ENCODE measurements at places on chromosomes 6 and 20.
A peak's percentile ranks its signal among the peaks of the same experiment; 100 is the strongest.

DNA sequence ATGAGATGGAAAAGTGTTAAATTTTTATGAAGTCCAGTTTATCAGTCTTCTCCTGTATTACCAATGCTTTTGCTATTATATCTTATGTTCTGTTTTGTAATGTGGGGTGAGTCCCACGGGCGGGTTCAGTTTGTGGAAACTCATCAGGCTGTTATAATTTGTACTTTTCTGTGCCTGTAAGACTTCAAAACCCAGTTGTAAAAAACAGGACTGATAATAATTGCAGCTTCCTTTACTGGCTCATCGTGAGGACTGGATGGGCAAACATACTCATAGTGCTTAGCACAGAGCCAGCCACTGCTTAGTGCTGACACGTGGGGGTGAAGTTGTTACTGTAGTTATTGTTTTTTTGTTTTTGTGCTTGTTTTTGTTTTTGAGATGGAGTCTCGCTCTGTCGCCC is 45.6 kb downstream of the TGM2 start:
- no peak for DNase-seq

DNA sequence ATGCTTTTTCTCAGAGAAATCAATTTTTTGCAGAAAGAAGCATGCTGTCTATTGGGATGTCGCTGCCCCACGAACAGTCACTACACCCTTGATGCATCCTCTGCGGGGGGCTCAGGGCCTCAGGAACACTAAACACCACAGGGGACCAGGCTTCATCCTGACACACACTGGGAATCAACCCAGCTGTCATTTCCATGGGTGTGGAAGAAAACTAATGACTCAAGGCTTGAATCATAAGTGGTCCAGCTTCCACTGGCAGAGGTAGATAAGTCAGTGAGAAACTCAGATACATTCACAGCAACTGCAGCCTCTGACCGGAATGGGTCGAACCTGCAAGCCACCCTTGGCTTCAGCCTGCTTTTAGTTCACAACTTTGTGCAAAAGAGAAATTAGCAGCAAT is 81.3 kb upstream of the SPTLC3 start:
- no peak for DNase-seq

- no peak for DNase-seq
These were observed 9.8 kb upstream of the ZBP1 start for GRCh38 chr20:57630061-57630460.

DNA sequence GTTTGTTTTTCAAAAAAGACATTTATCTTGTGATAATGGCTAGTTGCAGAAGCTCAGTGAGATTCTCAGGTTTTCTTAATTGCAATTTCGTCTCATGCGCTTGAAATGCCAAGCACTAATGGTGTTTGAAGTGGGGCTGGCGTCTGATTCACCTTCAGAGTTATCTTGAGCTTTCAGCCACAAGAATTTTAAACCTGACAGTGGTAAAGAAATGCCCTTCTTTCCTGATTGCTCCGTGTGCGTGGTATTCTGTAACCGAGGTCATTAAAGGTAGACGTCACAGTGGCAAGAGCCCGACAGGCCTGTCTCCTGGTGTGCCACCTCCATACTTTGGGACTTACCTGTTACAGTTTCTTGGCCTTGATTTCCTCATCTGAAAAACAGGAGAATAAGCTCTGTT is 126.5 kb upstream of the QKI start:
- DNase-seq, result no peak

GRCh38 chr6:53910834-53911233 is 116.0 kb downstream of the LRRC1 start:
- no peak for DNase-seq

DNA sequence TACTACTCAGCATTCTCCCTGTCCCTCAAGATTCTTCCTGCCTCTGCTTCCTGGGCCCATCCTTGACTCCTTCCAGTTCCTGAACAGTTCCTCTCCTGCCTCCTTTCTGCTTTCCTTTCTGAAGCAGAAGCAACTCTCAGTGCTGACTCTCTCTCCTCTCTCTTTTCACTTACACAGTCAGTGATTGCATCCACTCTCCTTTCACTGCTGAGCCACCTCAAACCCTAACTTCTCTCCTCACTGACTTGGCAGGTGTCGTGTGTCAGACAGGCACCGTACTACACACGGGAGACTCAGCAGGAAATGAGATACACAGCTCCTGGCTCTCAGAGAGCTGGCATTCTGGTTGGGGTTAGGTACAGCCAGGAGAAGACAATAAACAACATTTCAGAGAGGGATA is 5.6 kb downstream of the ABHD16A start:
- DNase-seq, result no peak

DNA sequence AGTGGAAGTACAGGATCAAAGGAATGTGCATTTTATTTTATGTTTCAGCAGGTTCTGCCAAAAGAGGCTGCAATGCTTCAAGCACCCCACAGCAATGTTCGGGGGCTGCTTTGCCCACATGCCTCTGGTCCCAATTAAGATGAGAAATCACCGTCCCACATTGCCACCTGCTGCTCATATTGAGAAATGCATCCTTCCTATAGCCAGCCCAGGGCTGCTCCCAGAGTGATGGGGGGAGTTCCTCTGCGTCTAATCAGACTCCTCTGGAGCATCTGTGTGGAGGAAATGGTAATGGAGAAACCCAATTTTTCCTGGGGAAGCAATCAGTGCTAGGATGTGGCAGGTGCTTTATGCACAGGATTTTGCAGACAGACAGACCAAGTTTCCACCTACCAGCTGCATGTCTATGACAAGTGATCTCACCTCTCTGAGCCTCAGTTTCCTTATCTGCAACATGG is 33.7 kb downstream of the PTGIS start:
- peak; percentile 82 for DNase-seq

GRCh38 chr6:168717491-168717890 is 276.5 kb downstream of the SMOC2 start:
- no peak for DNase-seq

GRCh38 chr6:36660771-36661471 is 17.6 kb upstream of the CDKN1A start:
- DNase-seq, result peak; percentile 74

- no peak for DNase-seq
These were observed 31.1 kb downstream of the CEBPB start for GRCh38 chr20:50221501-50222308.

- no peak for DNase-seq
These were observed 44.0 kb downstream of the BMP2 start for GRCh38 chr20:6811262-6812035.

DNA sequence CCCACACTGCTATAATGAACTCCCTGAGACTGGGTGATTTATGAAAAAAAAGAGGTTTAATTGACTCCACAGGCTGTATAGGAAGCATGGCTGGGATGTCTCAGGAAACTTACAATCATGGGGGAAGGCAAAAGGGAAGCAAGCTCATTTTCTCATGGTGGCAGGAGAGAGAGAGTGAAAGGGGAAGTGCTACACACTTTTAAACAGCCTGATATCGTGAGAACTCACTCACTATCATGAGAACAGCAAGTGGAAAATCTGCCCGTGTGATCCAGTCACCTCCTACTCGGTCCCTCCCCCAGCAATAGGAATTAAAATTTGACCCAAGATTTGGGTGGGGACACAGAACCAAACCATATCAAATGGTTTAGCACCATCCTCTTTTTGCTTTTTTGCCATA is 116.6 kb upstream of the CEP162 start:
- no peak for DNase-seq

GRCh38 chr6:32096087-32096393 is 13.1 kb downstream of the TNXB start:
- DNase-seq, result no peak

GRCh38 chr6:90415178-90415577 is 118.5 kb upstream of the BACH2 start:
- DNase-seq, result no peak

DNA sequence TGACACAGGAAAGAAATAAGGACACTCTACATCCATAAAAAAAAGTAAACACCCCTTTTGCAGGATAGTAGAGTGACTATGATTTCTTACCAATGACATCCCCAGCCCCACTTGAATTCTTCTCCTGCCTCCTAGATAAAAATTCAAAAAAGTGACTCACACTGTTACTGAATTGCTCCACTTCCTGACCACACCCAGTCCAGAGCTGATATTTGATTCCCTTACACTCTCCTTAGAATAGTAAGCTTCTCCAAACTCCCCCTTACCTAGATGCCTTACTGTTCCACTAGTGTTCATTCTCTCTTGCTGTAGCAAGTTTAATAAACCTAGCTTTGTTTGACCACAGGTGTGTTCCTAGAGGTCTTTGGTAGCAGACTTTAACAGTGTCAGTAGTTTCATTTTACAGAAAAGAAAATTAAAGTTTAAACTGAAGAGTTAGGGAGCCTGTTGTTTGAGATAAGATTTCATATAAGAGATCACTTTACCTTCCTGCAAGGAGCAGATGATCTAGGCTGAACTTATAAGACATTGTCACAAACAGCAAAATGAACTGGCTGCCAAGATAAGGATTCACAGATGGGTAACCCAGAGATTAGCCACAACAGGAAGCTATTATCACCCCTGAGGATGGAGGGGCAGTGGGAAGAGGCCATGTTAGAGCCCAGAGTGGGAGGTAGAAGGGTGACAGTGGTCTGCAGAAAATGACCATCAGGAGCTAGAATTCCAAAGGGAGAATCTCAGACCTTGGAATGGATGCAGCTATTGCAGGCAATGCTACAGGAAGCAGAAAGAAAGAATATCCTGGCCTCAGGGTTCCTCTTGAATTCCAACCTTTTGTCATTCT is 28.4 kb upstream of the BTN3A2 start:
- DNase-seq, result no peak

- peak; percentile 3 for DNase-seq
These were observed 222.0 kb downstream of the ATXN1 start for GRCh38 chr6:16539086-16539931.

- no peak for DNase-seq
These were observed 87.5 kb downstream of the CRYBG1 start for GRCh38 chr6:106448000-106448426.

GRCh38 chr6:139430899-139431601 is 56.6 kb upstream of the CITED2 start:
- no peak for DNase-seq

DNA sequence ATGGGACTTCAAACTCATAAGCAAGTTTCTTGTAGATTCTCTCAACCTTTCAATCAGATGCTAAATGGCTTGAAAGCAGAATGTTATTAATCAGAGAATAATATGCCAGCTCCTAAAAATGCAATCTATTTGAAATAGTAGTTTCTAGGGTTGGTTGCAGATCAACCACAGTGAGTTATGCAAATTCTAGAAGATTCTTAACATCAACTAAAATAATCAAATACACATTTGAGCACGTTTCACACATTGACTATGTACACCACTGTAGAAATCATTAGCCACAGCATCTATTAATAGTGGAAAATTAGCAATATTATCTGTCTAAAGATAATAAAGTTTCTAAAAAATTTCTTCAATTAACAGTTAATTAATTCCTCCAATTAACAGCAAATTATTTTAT is 141.9 kb upstream of the GJE1 start:
- no peak for DNase-seq

DNA sequence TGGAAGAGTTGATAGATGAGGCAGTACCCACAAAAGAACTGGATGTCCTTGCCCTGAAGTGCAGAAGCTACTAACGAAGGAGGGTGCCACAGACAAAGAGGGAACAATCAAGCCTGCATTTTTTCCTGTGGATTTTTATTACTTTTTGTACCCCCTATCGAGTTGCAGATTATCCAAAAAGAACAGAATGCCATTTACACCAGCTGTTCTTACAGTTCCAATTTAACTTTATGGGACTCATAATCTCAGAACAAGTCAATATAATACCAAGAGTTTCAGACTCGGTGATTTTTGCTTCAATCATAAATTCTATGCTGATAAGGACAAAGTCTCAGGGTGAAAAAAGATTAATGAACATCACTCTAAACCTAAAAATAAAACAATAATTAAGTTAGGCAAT is 4.0 kb upstream of the CNKSR3 start:
- no peak for DNase-seq

- DNase-seq, result no peak
These were observed 115.5 kb downstream of the TNFAIP3 start for GRCh38 chr6:137982418-137983189.

DNA sequence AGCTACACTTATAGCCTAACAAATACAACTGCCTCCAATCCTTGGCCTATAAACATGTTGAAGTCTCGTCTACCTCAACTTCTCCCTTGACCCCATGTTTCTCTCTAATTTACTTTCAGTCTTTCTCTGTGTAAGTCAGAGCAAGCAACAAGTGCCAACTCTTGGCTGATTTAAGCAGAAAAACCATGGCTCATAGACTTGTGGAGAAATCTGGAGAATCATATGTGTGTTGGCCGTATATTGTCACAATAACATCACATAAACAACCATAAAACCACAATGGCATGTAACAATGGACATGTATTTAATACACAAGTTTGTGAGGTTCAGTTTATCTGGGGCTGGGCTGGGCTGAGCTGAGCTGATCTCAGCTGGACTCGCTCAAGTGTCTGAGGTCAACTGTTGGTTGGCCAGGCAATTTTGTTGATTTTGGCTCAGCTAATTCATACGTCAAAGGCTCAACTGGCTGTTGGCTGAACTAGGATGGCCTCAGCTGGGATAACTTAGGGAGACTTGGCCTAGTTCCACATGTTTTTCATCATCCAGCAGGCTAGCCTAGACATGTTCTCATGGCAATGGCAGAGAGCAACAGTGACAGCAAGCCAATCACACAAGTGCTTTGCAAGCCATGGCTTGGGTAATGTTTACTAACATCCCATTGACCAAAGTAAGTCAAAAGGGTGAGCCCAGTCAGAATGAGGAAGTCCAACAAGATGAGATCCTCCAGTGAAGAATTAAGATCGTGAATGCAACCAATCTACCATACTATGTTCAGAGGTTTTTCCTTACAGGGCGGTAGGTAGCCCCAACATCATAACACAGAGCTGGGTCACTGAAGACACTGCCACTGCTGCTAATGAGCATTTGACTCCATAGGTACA is 12.9 kb upstream of the TBC1D22B start:
- DNase-seq, result no peak

DNA sequence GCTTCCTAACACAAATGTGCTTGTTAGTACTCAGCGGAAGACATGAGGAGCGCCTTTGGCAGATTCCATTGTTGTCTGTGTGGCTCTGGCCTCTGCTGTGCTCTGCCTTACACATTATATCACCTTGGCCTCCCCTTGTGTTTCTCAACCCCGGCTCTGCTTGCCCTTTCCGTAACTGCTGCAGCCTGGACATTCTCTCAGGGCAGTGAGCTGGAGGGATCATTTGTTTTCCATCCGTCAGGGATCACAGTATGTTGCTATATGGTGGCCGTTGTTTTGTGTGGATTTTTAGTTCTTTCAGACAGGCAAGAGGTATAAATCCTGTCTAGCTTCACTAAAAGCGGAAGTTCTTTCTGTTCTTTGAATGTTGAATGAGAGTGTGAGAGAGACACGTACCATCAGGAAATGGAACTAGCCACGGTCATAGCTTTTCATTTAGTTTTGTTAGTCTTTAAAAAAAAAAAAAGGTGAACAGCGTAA is 175.1 kb downstream of the JARID2 start:
- DNase-seq, result no peak

DNA sequence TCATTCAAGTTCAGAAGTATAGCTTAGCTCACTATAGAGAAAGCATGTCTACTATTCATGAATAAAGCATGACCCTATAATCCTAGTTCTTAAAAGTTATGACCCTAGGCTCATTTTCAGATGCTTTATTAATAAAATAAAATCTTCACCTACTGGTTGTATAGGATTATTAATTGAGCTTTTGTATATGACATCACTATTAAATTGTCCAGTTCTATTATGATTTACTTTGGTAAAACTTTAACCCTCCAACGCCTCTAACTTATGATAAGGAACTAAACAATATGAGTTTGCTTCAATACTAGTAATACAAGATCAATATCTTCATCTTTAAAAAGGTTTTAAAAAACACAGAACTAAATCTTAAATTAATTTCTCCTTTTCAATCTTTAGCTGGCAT is 263.4 kb upstream of the THEMIS start:
- no peak for DNase-seq
